Umbilical cord (tissue), 2 donors: ENCODE measurements at places on chromosomes 6 and 20.
A peak's percentile ranks its signal among the peaks of the same experiment; 100 is the strongest.

DNA sequence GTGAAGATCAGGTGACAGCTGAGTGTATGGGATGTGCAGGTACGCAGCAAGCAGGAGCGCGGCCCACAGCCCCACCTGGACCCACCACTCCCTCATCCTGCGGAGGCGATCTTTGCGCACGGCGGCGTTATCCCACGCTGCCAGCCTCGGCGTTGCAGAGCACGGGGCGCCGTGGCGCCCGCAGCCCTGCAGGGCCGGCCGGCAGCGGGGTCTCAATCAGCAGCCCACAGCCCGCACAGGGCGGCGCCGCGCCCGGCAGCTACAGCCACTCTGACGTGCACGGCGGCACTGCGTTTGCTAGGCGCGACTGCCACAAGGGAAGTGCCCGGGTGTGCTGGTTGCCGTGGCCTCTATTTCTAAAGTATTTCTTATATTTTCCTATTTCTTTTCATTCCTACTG lies 46.9 kb downstream of the LAMA2 start:
- no peak for DNase-seq

- no peak for DNase-seq
Observed at GRCh38 chr20:32316667-32317066, 39.2 kb downstream of the KIF3B start.

DNA sequence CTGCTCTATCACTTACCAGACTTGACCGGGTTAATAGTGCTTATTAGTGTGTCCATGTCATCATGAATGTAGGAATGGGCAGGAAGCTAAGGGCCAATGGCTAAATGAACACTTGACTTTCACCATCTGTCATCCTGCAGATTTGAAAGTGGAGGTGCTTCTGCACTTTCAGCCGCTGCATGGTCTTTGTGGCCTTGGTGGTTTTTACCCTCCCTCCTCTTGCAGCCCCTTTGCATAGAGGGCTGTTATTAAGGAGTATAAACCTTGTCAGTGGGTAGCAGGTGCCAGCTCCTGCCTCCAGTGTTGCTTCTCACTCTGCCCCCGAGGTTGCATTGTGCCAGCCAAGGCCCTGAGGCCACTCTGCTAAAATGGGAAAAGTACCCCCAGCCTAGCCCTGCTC lies 122.2 kb upstream of the TNFAIP3 start:
- DNase-seq, result no peak

DNA sequence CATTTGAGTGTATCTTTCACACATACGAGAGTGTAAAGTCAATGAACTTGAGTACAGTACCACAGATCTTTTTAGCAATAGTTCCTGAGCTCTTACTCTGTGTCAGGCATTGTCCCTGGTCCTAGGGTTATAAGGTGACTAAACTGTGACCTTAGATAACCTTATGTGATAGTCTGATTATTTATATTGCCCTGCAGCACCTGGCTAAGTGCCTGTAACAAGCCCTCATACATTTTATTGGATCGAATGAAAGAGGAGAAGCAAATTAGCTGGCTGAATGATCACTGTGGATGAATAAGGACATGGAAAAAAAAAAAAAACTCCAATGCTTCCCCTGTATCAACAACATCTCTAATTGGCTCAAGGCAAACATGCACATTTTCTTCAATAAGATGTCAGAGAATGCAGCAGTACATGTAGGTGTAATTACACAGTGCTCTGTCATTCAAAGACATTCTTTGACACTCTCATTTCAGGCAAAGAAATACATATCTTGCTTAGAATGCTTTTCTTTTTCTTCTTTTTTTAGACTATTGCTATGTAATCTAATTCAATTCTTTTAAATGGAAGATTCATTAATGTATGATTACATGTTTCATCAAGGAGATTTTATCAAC lies 153.4 kb downstream of the PHACTR1 start:
- DNase-seq, result no peak

DNA sequence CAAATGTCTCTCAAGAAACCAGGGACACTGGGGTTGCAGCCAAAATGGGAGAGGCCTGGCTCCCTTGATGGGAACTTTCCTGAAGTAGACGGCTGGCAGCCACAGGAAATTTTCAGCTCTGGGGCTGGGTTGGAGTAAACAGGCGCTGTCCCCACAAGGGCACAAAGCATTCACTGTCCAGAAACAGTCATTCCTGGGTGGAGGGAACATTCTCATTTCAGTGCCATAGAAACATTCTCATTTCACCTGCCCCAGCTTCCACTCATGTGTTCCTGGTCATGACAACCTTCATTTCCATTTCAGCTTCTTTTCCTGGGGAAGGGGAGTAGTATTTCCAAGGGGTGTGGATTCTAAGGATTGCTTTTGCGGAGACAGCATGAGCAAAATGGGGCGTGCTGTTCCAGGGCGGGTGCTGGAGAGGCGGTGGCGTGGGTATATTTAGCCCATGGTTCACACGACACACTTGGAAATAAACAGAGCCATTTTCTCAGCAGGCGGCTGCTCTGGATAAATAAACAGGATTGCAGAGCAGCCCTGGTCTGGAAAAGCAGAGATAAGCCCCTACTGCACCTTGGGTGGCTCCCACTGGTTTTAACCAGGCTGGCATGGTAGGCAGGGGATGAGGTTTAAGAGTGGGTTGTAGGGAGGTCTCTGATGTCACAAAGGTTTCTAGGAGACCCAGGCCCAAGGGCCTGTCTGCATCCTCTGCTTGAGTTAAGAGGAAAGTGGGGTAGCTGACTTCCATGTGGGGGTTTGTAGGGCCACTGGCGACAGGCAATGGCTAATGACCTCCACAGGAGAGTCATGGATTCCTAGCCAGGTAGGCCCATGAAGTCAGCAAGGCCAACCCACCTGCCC lies 32.9 kb downstream of the COX4I2 start:
- DNase-seq, result peak; percentile 61

- DNase-seq, result no peak
Observed at GRCh38 chr6:168286116-168286515, 33.5 kb downstream of the DACT2 start.

DNA sequence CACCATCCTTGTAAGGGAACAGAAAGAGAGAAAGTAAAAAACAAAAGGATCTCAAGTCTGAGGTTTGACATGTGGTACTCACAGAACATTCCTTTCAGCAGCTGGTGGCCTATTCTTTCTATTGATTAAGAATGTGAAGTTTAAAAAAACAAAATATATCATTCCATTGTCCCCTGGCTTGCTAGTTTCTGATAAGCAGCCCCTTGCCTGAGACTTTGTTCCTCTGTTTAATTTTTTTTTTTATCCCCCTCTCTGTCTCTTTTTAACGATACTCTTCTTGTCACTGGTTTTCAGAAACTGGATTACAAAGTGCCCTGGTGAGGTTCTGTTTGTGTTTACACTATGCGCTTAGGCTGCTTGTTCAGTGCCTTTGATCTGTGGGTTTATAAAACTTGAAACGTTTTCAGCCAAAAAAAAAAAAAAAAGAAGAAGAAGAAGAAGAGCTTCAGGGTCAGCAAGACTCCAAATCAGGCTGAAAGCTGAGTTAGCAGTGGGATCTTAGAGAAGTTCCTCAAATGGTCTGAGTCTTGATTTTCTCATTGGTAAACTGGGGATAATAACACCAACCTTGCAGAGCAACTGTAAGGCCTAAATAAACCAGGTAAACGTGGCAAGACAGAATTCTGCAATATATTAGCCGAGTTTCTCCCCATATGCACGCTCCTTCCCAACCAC lies 45.1 kb upstream of the SLC22A23 start:
- DNase-seq, result no peak

- DNase-seq, result no peak
Observed at GRCh38 chr20:41577129-41578009, 40.8 kb downstream of the CHD6 start.

DNA sequence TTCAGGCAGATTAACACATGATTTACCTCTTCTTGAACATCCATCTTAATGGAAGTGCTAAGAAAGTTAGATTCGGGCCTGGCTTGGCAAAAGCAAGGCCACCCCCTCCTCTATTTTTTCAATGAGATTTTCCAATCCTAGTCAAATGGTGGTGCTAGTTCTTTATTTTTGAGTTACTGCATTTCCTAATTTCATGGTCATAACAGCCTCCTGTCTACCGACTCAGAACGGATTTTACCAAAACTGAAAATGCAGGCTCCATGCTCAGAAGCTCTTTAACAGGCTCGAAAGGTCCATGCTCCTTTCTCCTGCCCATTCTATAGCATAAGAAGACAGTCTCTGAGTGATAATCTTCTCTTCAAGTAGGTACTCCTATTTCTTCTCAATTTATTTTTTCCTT lies 117.2 kb upstream of the ESR1 start:
- no peak for DNase-seq

DNA sequence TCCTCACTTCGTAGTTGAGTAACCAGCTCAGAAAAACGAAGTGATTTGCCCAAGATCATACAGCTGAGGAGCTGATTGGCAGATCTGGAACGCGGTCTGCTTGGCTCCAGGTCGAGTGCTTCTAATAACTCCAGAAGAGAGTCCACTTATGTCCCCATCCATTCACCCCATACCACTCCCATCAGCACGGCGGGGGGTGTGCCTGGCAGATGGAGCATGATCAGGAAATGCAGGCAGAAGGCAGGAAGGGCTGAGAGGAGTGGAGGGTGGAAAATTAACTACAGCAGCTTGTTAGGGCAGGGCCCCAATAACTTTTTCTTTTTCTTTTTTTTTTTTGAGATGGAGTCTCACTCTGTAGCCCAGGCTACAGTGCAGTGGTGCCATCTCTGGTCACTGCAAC lies 15.0 kb downstream of the FITM2 start:
- DNase-seq, result no peak

DNA sequence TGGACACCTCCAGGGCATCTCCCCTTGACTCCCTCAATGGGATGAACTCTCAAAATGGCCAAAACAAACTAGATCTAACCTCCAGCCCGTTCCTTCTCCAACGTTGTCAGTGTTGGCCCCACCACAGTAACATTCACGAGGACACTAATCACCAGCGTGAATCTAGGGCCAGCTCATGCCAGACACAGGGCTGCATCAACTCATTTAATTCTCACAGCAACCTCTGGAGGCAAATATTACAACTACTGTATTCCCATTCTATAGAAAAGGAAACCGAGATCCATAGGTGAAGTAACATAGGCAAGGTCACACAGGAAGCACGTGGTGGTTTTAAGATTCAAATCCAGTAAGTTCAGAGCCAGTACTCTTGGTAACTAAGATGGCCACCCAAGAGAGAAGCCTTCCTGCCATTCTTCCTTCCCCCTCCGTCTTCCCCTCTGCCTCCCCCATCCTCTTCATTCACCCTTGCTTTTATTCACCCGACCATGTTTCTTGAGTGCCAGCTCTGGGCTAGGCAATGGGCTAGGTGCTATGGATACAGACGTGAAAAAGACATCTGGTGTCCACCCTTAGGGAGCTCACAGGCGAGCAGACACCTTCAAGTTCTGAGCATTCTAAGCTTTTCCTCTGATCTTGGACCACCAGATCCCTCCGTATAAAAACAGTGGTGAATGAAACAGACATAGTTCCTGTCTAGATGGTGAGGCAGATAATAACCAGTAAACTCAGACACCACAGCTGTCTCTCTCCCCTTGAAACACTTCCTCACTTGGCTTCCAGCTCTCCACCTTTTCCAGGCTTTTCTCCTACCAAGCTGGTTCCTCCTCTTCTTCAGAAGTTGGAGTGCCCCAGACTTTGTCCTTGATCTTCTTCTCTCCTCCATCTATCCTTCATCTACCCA lies 9.6 kb downstream of the CCM2L start:
- no peak for DNase-seq

- no peak for DNase-seq
Observed at GRCh38 chr6:159324596-159324995, 155.4 kb downstream of the FNDC1 start.

DNA sequence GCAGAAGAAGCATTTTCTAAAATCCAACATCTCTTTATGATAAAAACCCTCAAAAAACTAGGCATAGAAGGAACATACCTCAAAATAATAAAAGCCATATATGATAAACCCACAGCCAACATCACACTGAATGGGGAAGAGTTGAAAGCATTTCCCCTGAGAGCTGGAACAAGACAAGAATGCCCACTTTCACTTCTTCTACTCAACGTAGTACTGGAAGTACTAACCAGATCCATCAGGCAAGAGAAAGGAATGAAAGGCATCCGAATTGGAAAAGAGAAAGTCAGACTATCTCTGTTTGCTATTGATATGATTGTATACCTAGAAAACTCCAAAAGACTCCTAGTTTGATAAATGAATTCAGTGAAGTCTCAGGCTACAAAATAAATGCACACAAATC lies 7.9 kb upstream of the CDK19 start:
- no peak for DNase-seq

DNA sequence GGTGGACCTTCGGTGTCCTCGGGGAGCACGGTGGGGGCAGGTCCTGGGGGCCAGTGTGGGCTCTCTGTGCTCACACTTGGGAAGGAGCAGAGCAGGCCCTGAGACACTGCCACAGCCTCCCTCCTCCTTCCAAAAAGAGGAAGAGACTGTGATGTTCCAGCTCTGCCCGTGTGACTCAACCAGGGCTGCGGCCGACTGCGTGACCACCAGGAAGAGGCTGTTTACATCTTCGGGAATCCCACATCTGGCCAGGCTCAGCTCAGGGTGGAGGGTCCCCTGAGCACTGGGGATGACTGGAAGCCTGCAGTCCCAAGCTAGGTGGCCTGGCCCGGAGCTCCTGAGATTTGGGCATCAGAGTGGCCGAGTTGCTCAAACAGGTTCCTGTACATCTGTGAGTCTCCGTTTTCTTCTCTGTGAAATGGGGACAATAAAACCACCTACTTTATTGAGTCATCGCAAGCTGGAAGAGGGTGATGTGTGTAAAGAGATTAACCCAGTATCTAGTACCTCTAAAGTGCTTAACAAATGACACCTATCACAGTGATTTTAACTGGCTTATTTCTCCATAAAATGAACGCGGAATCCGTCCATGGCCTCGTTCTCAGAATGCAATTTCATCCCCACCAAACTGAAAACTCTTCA lies 242.1 kb downstream of the DLL1 start:
- DNase-seq, result no peak

GRCh38 chr6:119129968-119130484 lies 51.6 kb upstream of the FAM184A start:
- DNase-seq, result no peak

DNA sequence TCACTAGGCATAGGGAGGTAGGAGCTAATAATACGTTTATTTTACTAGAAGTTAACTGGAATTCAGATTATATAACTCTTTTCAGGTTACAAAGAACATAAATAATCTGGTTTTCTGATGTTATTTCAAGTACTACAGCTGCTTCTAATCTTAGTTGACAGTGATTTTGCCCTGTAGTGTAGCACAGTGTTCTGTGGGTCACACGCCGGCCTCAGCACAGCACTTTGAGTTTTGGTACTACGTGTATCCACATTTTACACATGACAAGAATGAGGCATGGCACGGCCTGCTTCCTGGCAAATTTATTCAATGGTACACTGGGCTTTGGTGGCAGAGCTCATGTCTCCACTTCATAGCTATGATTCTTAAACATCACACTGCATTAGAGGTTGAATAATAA lies 1.1 kb downstream of the HFE start:
- DNase-seq, result no peak
